ENCODE measurements at places on chromosomes 1 and 21.

DNA sequence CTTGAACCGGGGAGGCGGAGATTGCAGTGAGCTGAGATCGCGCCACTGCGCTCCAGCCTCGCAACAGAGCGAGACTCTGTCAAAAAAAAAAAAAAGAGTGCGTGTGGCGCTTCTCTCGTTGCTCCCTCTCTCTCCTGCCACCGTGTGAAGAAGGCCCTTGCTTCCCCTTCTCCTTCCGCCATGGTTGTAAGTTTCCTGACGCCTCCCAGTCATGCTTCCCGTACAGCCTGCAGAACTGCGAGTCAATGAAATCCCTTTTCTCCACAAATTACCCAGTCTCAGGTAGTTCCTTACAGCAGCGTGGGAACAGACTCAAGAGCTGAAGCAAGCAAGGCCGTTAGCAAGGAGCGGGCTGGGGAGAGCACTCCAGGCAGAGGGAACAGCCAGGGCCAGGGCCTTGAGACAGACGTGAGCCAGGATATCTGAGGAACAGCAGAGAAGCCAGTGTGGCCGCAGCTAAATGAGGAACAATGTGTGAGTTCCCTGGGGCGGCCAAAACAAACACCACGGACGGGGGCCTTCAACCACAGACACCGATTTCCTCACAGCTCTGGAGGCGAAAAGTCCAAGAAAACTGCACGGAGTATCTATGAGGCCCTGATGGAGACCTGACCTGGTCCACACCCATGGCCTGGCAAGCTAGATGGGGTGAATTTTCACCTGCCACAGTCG lies 54.2 kb upstream of the ETS2 start:
- no peak for DNase-seq

DNA sequence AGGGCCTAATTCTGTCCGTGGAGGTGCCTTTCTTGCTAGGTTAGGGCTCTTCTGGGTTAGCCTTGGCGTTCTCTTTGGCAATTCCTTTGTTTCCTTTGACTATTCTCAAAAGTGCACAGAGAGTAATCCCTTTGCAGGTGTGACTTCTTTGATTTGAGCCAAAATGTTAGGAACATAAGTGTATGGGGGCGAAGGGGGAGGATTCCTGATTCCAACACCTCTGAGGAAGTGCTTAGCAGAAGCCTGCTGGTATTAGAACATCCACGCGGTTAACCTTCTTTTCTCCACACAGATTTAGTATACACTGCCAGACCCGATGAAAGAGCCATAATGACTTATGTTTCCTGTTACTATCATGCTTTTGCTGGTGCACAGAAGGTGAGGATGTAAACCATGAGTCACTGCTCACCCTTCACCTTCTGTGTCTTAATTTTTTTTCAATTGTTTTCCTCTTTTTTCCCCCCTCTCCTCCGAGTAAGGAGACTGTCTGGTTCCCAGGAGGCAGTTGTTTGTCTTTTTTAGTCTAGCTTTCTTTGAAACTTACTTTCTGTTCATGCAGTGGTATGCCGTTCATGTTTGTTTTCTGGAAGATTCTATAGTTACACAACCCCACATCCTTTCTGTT lies 48.0 kb downstream of the ACTN2 start:
- no peak for DNase-seq

GRCh38 chr1:227926216-227926791 lies 21.4 kb downstream of the WNT9A start:
- DNase-seq: no peak

DNA sequence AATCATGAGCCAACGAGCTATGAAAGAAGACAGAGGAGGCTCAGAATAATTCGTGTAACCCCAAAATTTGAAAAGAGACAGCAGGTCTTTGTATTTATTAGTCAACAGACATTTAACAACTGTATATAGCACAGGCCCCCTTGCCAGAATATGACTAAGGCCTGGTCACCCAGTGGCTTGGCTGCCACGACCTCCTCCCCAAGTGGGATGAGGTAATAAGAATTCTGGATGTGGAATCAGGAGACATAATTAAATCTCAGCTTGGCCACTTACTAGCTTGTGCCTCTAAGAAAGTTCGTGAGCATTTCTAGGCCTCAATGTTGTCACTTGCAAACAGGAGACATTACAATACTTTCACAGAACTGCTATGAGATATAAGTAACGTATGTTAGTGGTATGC lies 134.2 kb upstream of the TNFSF4 start:
- DNase-seq: no peak

DNA sequence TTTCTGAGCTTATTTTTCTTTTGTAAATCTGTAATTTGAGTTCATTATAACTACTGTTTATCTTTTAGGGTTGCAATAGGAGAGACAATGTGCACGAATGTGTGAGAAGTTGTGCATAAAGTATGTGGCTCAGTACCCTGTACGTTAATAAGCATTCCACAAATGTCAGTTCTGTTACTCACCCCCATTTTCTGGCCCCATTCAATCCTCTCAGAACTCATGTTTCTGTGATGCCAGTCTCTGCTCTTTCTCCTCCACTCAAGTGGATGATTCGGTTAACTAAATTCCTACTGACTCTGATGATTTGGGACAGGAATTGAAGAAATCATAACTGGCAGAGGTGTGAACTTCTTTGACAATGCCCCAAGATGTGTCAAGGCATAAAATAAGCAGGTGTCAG lies 10.2 kb upstream of the DMRTB1 start:
- no peak for DNase-seq

DNA sequence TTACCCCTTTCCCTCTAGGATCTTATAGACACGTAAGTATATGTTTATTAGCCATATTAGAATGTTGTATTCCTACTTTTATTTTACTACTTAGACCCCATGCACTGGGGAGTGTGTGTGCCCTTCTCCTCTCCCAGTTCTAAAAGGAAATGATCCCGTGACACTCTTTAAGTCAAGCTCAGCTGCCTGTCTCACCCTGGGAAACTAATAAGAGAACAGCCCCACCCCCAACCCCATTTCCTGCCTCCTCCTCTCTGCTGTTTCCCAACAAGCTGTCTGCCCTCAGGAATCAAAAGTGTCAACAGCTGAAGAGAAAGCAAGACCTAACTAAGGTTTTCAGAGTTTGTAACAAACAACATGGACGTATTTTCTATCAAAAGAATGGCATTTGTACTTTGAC lies 92.6 kb upstream of the VAV3 start:
- no peak for DNase-seq

- DNase-seq: no peak
Observed at GRCh38 chr1:224405604-224405970, 29.0 kb downstream of the WDR26 start.

DNA sequence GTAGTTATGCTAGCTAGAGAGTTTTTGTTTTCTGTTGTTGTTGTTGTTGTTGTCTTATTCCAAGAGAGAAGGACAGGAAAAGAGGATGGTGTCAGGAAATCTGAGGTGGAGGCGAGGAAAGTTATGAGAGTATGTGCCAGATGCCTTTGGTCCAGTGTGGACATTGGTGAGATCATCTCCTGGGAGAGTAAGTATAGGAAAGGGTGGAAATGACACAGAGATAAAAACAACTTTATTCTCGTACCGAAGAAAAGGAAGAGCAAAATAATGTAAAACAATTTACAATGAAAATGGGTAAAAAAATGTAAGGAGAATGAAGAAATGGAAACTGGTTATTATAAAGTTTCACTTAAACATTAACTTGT lies 97.4 kb upstream of the ADGRL2 start:
- no peak for DNase-seq

Measured in activated T-helper 1 cell treated with anti-CD3 and anti-CD28 coated beads, Interleukin-2, amount 50 U/mL, for 16 hours (primary cell).